GOT3 (cell line): ENCODE measurements at places on chromosomes 2 and 18.

DNA sequence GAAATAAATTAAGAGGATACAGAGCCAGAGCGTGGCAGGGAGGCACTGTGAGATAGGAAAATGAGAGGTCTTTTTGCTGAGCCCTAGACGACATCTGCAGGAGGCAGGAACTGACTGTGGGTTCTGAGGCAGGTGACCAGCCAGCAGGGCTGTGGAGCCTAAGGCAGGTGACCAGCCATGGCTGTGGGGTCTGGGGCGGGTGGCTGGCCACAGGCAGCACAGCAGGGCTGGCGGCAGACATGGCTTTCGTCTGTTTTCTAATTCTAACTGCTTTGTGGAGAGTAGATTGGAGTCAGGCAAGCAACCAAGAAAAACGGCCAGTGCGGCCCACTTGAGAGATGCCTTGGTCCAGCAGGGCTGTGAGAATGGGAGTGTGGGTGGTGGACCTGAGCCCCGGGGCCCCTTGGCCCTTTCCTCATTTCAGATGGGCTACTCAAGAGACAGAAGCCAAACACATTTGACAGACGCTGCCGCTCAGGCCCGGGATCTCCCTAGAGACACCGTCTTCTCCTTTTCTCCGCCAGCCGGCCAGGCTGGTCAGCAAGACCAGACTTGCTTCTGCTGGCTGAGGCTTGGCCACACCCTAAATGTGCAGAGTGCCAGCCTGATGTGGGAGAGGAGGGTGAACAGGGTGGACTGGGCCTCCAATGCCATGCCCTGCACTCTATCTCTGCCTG, 19.7 kb upstream of the GNAL start:
- no peak for DNase-seq

GRCh38 chr18:49032189-49032584, 81.4 kb upstream of the SMAD7 start:
- no peak for DNase-seq

- DNase-seq = no peak
These were observed 604 bp downstream of the RALBP1 start for GRCh38 chr18:9475643-9476591.

- no peak for DNase-seq
These were observed 117.9 kb downstream of the AGAP1 start for GRCh38 chr2:235611756-235612155.

DNA sequence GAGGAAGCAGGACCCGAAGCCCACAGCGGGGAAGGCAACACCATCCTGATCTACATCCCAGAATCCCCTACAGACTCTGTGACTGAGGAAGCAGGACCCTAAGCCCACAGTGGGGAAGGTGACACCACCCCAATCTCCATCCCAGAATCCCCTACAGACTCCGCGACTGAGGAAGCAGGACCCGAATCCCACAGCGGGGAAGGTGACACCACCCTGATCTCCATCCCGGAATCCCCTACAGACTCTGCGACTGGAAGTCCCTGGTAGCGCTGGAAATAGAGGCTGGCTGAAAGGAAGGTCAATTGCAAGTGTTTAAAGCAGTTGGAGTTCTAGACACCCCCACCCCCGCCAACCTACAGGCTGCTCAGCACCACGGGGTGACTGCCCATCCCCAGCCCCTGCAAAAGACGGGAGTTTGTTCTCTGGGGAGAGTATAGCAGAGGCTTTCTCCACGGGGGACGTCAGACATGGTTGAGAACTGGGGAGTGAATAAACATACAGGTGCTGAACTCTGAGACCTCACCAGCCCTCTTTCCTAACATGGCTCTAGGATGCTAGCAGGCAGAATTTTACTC, 21.0 kb downstream of the CIB4 start:
- no peak for DNase-seq

DNA sequence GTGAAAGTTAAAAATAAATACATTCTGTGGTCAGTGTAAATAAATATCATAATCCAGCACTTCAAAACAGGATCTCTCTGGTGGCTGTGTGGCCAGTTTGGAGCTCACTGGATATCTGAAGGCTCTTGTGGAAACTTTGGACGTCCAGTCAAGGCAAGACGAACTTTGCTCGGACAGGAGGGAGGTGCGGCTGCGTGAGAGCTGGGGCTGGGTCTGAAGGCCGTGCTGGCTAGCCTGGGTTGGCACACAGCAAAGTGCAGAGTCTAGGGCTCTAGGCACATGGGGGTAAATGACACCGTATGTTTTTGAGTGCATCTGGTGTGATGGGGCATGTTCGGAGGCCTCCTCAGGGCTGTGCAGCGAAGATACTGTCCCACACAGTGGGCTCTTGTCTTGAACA, 78.9 kb upstream of the TXNDC2 start:
- no peak for DNase-seq

DNA sequence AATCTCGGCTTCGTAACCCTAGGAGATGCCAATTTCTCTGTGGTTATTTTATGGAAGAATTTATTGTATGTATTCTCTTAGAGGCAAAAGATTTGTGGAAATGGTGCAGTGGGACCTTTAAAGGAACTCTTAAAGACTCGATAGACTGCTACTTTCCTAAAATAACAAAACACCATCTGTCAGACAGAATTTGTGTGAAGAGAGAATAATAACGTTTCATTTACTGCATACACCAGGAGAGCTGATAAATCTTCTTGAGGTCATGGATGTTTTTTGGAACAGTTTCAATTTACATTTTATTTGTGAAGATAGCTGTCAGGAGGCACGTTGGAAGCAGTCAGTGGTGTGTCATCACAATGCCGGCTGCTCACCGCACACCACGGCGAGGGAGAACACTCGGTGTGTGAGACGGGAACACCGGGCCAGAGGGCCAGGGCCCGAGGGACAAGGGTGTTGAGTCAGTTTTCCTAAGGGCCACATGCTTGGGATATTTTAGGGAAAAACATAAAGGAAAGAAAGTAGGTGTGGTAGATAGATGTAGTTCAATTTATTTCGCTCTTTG, 1681.0 kb upstream of the DDX18 start:
- no peak for DNase-seq

DNA sequence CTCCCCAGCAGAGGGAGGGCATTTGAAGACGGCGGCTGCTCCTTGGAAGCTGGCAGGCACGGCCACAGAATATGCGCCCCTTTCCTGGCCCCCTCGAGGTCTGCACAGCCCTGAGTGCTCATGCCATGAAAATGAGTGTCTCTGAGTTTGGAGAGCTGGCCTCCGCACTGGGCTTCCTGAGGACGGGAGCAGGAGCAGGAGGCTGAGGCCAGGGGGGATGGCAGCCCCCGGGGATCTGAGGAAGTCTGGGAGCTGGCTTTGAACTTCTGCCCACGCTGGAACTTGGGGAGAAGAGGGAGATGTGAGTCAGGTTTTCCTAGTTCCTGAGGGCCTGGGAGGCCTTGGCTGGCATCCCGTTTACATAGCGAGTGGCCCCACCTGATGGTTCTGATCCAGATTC, 47.0 kb downstream of the RRM2 start:
- no peak for DNase-seq

DNA sequence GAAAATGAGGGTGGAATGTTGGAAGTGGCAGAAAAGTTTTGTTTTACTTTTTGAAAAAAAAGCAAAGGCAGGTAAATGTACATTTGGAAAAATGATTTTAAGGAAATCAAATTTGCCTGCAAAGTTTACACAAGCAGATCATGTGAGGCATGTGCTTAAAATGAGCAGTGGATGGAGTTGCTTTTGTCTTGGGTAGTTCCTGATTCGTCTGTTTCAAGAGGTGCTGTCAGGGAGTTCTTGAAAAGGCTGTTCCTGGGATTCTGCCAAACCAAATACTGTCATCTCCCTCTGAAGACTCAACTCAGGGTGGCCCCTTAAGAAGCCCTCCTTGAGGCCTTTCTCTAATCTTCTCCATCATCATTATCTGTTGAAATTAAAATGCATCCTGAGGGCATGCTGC, 59.0 kb downstream of the TACR1 start:
- no peak for DNase-seq

- DNase-seq = no peak
These were observed 186.0 kb upstream of the HDAC4 start for GRCh38 chr2:239586651-239587310.

DNA sequence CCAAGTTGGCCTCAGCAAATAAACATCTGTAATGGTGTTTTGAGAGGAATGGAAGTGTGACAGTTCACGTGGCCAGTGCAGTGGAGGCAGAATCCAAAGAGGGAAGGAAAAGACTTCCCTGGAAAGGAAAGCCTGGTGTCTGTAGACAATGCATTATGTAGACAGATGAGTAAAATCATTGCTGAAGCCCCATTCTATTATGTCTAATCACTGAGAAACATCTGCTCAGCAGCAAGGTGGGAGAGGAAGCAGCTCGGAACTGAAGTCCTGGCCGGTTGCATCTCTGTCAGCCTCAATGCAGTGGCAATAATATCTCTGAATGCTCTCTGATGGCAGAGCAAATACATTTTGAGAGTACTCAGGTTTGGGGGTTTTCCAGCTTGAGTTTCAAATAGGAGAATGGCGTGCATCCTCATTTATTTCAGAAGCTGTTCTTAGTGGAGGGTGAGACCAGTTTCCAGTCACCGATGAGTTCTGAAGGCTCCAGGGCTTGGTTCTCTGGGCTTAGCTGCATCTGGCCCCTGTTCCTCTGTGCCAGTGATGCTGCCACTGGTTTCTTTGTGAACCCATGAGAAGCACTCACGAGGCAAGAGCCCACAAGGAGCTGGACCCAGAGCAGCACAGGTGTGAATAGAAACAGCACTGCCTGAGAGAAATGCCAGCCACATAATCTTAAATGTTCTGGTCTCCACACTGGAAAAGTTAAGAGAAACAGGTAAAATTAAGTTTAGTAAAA, 63.3 kb downstream of the RPIA start:
- no peak for DNase-seq

DNA sequence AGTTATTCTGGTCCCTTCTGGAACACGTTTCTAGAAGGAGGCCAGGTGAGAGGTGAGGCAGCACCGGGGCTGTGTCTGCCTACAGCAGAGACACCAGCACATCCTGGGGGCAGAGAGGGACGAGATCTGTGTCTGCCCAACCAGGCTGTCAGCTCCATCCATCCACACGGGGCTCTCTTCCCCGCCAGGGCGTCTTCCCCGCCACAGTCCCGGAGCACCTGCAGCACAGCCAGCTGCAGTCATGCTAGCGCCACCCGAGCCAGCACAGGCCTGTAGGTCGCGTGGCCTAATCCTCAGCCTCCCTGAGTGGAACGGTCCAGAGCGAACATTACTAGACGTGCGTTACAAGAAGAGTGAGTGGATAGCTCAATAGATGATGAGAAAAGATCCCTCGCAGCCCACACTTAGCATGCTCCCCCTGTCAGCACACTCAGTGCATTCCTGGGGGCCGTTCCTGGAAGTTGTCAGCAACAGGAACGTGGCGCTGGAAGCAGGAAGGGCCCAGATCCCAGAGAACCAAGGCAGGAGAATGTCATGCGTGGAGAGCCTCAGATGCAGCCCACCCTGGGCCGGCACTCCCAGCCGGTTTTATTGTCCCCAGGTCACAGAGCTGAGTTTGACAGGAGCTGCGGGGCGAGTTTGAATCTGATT, 179.0 kb downstream of the TWIST2 start:
- DNase-seq = no peak

DNA sequence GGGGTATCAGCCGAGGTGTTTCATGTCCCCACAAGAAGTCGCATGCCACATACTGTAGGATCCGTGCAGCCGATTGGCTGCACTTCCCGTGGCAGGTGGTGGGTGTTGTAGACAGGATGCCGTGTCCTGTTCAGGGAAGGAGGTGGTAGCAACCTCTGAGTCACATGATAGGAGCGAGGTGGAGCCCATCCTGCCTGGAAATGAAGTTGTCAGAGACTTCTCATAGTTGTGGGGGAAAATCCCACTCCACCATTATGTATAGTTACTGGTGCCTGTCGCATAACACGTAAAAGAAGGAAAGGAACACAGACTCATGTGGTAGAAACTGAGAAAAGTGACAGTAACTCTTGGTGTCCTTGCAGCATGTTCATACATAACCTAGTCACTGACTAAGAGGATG, 91.4 kb upstream of the IL1R2 start:
- no peak for DNase-seq

GRCh38 chr2:3296182-3296972, 81.2 kb downstream of the EIPR1 start:
- no peak for DNase-seq

- no peak for DNase-seq
These were observed 62.2 kb downstream of the ACKR3 start for GRCh38 chr2:236631856-236632291.

DNA sequence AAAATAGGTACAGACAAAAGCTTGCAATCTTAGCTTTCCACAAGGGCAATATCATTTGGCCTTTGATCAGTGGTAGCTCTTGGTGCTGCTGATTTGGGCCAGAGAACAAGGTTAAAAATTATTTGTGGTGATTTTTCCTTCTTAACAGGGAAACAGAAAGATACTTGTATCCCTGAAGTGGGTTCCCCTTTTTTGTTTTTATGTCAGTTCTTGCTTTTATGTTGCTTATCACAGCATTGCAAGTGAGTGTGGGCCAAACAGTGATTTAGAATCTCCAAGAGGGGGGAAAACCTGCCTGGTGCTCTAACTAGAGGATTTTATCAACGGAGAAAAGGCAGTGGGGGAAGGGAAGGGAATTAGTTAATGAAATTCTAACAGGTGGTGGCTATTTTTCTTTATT, 197.6 kb upstream of the SP5 start:
- DNase-seq = no peak

DNA sequence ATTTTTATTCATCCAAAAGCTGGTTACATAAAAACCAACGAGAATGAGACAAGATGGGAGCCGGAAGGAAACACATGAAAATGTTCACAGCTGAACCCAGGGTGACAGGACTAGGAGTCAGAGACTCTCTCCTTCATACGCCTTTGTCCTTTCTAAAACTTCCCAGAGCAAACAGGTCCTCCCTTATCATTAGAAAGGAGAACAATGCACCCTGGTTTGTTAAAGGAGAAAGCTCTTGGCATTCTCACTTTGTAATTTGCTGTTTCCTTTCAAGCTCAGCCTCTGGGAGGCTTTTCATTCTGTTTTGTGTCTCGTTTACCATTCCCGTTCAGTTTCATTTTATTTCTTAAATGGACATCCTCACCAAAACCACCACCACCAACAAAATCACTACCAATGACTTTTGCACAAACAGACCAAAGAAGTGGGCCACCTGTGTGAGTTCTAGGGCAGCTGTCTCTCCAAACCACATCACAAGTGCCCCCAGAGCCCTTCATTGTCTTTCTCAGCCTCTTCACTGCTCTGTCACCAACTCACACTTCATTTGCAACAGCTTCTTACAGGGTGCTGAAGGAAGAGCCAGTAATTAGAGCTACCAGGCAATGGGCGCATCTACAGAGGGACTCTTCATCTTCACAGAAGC, 105.3 kb downstream of the HDAC4 start:
- DNase-seq = no peak

GRCh38 chr2:125564471-125564870, 1091.5 kb upstream of the GYPC start:
- no peak for DNase-seq

DNA sequence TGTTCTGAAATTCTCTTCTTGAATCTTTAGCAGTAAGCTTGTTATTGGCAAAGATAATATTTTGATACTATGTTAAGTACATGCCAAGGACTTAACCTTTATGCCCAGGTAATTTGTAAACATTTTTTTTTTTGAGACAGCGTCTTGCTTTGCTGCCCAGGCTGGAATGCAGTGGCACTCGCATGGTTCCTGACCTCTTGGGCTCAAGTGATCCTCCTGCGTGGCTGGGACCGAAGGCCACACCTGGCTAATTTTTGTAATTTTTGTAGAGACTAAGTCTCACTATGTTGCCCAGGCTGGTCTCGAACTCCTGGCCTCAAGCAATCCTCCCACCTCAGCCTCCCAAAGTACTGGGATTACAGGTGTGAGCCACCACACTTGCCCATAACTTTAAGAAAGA, 35.7 kb upstream of the ZCCHC2 start:
- DNase-seq = no peak

GRCh38 chr2:62297624-62298010, 101.7 kb downstream of the B3GNT2 start:
- no peak for DNase-seq
